IPS DF 6.9 (cell line): ENCODE measurements at places on chromosomes 7 and 10.

DNA sequence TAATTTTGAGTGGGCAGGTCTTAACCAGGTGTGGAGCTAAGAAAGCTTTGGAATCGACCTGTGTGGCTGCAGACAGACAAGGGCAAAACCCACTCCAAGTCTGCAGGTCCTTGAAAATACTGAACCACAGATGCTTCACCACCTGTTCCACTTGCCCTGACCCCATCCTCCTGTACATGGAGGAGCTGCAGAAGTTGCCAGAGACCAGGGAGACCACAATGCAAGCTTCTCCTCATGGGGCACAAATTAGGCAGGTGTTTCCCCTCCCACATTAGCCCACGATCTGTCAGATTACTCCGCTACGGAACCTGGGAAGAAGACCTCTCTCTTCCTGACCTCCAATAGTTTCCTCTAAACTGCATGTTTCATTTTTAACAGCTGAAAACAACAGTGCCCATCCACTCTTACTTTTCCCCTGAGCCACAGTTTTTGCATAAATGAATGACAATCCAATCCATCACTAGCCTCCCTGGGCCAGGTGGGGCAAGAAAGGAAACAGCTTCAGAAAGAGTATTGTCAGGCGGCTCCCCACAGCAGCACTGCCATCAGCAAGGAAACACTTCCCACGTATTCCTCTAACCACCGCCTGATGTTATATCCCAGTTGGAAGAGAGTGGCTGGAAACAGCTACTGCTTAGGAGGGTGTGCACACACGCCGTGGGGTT is 141.6 kb downstream of the PRKAG2 start:
- no peak for DNase-seq

DNA sequence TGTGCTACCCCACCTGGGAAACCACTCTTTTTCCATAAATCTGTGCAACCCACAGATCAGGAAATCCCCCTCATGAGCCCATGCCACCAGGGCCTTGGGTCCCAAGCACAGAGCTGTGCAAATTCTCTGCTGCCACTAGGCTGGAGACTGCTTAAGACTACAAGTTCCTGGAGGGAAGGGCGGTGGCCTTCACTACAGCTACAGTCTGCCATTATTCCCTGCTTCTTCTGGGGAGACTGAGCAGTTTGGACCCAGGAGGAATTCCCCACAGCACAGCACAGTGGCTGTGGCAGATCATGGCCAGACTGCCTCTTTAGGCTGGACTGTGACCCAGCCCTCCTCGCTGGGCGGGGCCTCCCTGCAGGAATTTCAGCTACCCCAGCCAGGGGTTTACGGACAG is 89.7 kb upstream of the GRB10 start:
- DNase-seq: no peak

DNA sequence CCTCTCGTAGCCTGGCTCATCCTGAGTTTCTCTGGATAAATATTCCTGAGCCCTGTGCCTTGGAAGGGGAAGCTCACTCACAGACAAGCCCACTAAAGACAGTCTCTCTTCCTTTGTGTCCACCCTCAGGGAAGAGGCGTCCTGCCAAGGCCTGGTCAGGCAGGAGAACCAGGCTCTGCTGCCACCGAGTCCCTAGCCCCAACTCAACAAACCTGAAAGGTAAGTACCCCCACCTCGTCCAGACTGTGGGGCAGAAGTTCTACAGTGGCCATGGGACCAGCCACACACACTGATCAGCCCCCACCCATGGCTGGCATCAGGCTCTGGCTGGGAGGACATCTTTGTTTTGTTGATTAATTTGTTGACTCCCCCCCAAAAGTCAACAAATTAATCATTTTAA is 2.8 kb downstream of the GPR15LG start:
- DNase-seq: no peak

DNA sequence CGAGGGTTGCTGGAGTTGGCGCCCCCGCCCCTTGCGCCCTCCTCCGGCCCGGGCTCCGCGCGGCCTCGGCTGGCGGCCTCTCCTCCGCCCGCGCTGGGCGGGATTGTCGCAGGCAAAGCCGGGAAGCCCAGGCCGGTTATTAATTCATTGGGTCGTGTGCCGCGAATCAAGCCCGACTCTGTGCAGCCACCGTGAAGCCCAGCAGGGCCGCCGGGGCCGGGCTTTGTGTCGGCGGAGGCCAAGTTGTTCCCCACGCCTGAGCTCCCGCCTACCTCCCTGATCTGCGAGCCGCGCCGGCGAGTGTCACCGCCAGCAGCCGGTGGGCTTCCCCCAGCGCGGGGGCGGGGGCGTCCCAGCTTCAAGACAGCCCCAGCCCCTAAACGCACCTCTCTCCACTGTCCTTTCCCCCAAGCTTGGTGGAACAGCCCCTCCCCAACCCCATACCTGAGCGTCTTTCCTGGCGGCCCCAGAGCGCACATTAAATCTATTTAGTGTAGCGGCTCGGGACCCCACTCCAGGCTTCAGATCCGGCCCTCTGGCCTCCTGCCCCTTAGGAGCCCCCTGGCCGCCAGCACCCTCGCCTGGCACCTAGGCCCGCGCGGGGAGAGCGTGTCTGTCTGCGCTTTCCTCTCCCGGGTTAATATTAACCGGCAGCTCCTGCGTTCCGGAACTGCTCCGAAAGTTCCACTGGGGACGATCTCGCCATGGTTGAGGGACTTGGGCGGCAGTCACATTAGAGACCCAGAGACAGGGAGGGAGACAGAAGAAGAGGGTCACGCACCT is 3.5 kb downstream of the SHH start:
- no peak for DNase-seq

DNA sequence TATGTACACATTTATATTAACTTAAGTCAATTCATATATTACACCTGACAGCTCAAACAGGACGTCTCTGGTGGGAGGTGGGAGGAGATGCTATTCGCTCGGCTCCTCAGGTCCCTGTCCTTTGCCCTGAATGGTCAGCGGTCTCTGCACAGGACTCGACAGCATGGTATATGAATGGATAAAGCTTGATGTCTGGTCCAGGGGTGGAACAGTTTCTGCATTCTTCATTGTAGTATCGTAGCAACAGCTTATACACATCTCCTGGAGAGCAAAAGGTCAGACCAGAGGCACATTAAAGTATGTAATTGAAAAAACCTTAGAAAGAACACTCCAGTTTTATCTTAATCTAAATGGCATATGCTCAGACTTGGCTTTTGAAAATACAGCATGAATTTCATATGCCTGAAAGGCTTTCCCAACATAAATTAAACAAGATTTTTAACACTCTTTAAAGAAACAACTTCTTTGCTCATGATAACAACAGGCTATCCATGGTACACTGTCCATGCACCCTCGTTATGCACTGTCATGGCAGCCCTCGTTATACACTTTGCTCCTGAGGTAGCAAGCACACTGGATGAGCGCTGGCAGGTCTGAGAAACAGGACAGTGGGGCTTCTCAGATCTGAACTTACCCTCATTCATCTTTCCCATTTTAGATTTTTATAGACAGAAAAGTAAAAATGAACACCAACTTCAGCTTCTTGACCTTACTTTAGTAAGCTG is 57.3 kb upstream of the OGDHL start:
- DNase-seq: no peak

DNA sequence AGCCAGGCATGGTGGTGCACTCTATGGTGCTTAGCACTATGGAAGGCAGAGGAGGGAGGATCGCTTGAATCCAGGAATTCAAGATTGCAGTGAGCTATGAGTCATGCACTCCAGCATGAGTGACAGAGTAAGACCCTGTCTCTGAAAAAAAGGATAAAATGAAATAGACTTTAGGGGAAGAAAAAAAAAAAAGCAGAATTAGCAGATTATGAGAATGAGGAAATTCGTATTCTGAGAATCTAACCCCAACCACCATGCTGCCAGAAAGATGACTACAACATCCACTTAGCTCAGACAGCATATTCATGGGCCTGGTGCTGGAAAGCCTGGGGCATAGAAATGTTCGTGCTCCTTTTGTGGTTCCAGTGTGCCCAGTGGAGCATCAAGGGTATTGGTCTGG is 63.3 kb downstream of the TMEM26 start:
- no peak for DNase-seq

- no peak for DNase-seq
Measured at GRCh38 chr7:158428837-158429753, 158.5 kb downstream of the PTPRN2 start.

GRCh38 chr7:75642810-75643486 is 95.8 kb downstream of the HIP1 start:
- peak; percentile 75 for DNase-seq

DNA sequence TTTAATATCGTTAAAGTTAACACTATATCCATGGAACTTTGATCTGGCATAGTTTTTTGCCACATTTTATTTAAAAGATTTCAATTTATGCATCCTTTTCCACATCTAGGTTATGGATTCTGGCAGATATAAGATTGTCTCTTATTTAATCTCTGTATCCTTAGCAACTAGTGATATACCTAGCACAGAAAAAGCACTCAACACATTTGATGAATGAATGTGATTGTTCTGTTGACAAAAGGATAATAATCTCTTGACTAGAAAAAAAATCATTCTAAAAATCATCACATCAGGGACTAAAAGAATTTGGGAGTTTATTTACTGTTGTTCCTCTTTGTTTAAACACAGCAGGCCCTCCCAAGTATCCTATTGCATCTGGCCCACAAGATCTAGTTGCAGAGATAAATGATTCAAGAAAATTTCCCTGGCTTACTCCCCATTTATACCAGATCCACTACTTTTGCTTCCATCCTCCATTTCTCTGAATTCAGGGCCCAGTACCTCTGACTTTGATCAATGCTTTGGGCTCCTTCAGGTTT is 84.0 kb upstream of the C1GALT1 start:
- DNase-seq: no peak

- DNase-seq: no peak
Measured at GRCh38 chr10:85043207-85043606, 714.8 kb downstream of the CCSER2 start.

- DNase-seq: no peak
Measured at GRCh38 chr7:156668130-156668741, 27.7 kb downstream of the RNF32 start.

DNA sequence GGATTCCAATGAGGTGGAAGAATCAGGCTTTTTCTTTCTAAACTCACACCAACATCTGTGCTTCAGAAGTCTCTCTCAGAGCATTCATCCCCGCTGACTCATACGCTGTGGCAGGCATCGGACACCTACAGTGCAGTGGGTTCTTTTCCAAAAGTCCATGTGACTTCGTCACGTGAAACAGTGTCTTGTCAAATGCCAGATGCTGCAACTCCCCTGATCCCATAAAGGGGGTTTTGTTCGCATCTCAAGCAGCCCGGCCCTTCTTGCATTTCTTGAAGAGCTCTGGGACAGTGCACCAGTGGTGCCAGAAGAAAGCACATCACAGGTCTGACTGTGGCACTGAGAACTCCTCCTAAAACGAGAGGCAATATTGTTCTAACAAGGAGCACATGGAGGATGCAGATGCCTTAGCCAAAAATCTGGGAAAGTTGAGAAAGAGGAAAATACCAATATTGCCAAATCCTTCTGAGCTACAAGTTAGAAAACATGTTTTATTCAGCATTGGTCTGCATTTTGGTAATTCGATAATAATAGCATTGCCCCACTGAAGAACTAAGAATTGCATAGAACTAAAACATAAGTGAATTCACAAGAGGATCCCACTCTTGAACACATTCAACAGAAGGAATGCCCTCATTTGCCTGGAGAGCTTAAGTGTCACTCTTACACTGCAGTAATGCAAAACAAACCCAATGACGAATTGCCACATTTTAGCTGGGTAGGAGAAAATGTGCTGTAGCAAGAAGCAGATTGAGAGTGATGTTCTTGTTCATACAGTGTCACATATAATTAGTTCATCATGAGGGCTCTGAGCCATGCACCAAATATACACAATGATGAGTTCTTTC is 204.4 kb downstream of the CXCL12 start:
- DNase-seq: no peak

GRCh38 chr7:34438436-34438835 is 219.6 kb upstream of the NPSR1 start:
- DNase-seq: no peak

GRCh38 chr7:931871-932650 is 22.4 kb downstream of the ADAP1 start:
- no peak for DNase-seq

GRCh38 chr7:158216198-158216597 is 371.4 kb downstream of the PTPRN2 start:
- DNase-seq: no peak

- no peak for DNase-seq
Measured at GRCh38 chr10:13730306-13730652, 143.5 kb downstream of the PRPF18 start.

DNA sequence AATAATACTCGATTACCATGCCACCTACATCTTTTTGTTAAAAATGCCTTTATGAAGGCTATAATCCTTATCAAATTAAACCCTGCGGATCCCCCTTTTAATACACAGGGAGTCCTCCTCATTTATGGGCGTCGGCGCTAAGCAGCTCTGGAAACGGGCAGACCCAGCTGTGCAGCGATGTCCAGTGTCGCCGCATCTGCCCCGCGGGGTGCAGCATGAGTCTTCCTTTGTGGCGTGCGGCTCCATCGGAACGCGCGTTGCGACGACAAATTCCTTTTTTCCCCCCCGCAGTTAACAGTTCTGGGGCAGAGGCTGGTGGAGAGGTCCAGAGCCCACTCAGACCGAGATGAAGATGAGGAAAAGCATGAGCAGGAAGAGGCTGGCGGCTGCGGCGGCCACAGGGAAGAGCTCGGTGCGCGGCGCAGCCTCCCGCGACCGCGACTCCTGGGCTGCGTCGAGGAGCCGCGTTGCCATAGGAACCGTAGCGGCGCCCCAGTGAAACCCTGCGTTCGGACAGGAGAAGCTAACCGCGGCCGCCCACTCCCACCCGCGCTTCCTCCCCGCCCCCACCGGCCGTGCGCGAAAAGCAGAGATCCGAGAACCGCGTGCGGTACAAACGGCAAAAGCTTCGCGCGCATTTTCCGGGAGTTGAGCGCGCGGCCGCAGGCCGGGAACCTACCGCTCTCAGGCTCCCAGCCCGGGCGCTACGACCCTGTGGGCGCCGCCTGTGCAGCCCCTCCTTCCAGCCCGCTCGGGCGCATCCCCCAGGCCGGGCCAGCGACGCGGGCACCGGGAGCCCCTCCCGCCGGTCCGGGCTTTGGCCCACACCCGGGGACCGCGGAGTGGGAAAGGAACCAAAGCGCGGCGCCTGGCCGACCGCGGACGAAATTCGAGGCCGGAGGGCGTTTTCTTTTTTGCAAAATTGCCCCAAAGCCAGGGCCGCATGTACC is 130.6 kb downstream of the SPAG6 start:
- no peak for DNase-seq

- no peak for DNase-seq
Measured at GRCh38 chr7:30173058-30173897, 38.5 kb downstream of the MTURN start.

GRCh38 chr7:142323706-142324105 is 65.8 kb upstream of the PRSS58 start:
- peak; percentile 73 for DNase-seq

DNA sequence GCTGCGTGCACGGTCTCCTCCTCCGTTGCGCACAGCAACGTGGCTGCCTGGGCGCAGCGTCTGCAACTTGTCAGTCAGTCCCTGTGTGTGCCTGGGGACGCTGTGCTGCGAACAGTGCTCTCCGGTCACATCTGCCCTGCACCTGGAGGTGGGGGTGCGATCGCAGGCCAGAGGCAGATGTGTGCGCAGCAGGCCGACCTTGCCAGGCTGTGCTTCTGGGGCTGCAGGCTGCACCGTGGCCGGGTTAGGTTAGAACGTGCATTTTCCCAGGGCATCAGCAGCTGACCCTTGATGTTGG is 8.2 kb upstream of the GET4 start:
- DNase-seq: no peak
